Stimulated activated CD8-positive, alpha-beta memory T cell treated with anti-CD3 and anti-CD28 coated beads, Interleukin-7, amount 100 ng/mL, for 1 hour (primary cell): ENCODE measurements at places on chromosomes 7 and 10.

- no peak for DNase-seq
These were observed 20.4 kb downstream of the MKRN1 start for GRCh38 chr7:140458916-140459315.

GRCh38 chr7:47670729-47671128 is 88.8 kb upstream of the TNS3 start:
- no peak for DNase-seq

- DNase-seq = no peak
These were observed 43.7 kb downstream of the RNF32 start for GRCh38 chr7:156684251-156684650.

- no peak for DNase-seq
These were observed 61.5 kb downstream of the GRB10 start for GRCh38 chr7:50721160-50721559.
